Neural progenitor cell (in vitro differentiated cells): ENCODE measurements at places on chromosomes 13 and 19. TPM values are rescaled to one million over a fixed set of nuclear protein-coding genes. Genes with fewer than 3 reads are reported as not detected.

The SOX1 gene
- total RNA-seq, result 3.3 and 4.7 TPM in 2 replicates

DNA sequence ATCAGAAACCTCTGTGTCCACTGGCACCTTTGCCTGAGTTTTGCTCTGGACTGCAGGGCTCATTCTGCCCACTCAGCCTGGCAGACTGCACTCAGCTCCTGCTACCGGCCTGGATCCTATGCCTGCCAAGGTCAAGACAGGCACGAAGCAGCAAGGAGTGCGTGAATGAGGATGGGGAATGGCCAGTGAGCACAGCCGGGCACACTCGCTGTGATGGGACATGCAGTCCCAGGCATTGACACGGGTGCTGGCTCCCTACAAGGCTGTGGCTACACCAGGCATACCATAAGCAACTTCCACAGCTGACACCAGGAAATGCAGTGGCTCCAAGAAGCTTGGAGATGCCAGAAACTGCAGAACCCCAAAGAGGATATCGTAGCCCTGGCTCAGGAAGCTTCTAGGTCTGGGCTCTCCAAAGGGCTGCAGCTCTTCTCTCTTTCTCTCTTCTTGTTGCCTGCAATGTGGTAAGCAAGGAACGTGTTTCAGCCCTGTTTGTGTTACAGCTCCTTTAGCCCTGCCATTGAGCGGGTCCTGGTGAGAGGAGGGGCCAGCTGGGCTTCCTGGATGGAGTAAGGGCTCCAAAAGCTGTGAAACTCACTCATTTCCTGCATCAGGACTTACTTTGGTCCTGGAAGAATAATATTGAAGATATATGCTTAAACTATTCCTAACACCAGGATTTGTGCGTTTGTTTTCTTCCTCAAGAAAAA is 832.6 kb upstream of the SLITRK5 start:
- H3K27ac ChIP-seq, result no peak overlapping the region
- no peaks in the 10 kb centered on the region for H3K27me3 ChIP-seq
- H3K4me3 ChIP-seq, result no peak overlapping the region
- no peaks in the 10 kb centered on the region for H3K36me3 ChIP-seq

- DNase-seq, result no peak
- H3K27me3 ChIP-seq, result no peaks in the 10 kb centered on the region
- H3K27ac ChIP-seq, result no peak overlapping the region
- no peaks in the 10 kb centered on the region for H3K36me3 ChIP-seq
- H3K4me3 ChIP-seq, result no peak overlapping the region
- peaks cover 61% of the 10 kb centered on the region for H3K4me1 ChIP-seq
Observed at GRCh38 chr13:100512422-100512821, 76.2 kb downstream of the GGACT start.

DNA sequence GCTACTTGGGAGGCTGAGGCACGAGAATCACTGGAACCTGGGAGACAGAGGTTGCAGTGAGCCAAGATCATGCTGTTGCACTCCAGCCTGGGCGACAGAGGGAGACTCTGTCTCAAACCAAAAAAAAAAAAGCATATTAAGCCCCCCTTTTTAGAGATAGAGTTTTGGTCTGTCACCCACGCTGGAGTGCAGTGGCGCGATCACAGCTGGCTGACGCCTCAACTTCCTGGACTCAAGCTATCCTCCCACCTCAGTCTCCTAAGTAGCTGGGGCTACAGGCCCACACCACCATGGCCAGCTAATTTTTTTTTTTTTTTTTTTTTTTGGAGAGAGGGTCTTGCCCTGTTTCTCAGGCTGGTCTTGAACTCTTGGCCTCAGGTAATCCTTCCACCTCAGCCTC is 34.2 kb upstream of the MAP3K10 start:
- no peak overlapping the region for H3K4me3 ChIP-seq
- no peak for DNase-seq
- H3K36me3 ChIP-seq, result no peaks in the 10 kb centered on the region
- H3K27ac ChIP-seq, result no peak overlapping the region
- H3K4me1 ChIP-seq, result no peaks in the 10 kb centered on the region

GRCh38 chr13:34207334-34207733 is 389.4 kb downstream of the RFC3 start:
- no peak overlapping the region for H3K27ac ChIP-seq
- no peak for DNase-seq
- no peaks in the 10 kb centered on the region for H3K4me1 ChIP-seq
- H3K36me3 ChIP-seq, result no peaks in the 10 kb centered on the region
- H3K4me3 ChIP-seq, result no peak overlapping the region

DNA sequence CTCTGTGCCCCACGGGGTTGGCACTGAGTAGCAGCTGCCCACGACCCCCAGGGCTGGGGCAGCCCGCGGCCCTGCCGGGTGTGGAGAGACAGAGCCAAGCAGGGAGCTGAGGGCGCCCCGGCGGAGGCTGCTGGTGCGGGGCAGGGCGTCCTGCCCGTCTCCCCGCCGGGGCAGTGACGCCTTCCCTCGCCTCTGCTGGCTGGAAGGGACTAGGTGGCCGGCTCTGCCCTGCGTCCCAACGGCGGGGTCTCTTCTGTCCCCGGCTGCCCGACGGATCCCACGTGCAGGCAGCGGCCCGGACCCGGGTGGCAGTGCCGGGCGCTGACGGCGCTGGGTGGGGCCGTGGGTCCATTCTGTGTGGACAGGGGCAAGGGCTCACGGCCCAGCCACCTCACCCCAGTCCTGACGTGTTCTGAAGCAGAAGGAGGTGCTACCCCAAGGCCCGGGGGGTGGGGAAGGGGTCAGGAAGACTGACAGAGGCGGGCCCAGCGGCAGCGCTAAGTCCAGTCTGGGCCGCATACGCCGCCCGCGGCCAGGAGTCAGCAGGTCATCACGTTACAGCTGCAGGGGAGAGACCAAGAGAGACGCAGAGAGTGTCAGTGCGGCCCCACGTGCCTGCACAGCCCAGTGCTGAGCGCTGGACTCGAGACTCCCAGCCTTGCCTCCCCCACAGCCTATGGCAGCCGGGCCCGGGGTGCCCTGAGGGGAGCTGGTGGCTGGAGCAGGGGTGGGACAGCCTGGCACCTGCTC is 15.1 kb upstream of the PLPP2 start:
- H3K4me3 ChIP-seq, result no peak overlapping the region
- no peaks in the 10 kb centered on the region for H3K27me3 ChIP-seq
